ENCODE measurements at places on chromosomes 7 and 10.

DNA sequence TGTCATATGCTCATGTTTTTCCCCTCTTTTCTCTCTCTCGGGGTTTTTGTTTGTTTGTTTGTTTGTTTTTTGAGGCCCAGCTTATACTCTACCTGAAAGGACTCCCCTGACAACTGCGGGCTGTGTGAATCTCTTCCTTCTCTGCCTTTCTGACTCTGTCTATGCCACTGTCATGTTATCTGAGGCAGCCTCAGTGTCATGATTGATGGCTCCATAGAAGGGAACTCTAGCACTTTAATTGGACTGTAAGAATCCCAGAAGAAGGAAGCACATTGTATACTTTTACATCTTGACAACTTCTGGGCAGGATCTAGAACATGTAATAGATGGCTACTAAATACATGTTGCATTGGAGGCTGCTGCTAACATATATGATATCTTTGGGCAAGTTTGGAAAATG is 25.4 kb downstream of the AKR1B15 start:
- DNase-seq = no peak

GRCh38 chr7:26198133-26198780 is 2.3 kb downstream of the HNRNPA2B1 start:
- DNase-seq = no peak

DNA sequence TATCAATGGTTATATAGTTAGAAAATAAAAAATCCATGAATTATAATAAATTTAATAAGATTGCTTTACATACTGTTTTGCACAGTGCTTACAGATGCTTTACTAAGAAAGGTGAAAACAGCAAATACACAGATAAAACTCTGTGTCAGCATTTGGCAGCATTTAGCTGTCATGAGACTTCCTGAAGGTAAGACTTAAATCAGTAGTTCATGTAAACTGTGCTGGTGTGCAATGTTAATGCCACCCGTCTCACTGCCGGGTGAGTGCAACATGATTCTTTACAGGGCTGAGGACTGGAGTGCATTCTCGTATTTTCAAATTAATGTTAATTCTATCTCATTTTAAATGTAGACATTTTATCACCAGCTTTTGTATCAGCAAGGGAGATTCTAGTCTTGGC is 326.2 kb upstream of the POT1 start:
- no peak for DNase-seq

- DNase-seq = peak; percentile 85
Observed at GRCh38 chr7:46229409-46229808, 308.3 kb upstream of the IGFBP3 start.

DNA sequence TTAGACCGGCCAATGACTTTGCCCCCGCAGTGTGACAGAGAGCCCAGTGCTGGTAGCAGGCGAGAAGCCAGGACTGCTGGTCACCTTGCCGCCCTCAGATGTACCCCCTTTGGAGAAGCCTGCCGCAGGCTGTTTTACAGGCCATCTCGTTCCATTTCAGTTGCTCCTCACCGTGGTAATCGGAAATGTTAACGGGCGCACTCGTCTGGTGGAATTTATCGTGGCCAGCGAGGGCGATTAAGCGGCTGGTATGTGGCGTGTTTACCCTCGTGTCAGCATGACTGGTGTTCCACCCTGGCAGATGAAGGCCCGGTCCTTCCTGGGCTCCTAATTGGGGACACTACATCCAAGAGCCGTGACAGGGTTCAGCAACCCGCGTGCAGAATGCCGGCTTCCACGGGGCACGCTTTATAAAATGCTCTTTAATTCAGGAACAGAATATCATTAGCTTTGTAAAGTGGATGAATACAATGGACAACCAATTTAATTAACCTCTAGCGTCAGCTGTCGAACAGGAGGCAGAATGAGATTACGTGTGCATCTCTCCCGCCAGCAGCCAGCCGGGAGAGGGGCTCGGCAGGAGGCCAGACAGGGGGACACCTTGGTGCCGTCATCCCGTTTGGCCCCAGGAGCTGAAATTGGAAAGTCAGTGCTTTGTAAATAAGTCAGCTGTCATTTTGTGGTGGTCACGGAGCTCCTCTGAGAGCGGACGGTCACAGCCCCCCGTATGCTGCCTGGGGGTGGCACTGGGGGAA is 108.3 kb downstream of the NKX6-2 start:
- DNase-seq = no peak

- DNase-seq = peak; percentile 25
Observed at GRCh38 chr10:13788711-13789447, 202.1 kb downstream of the PRPF18 start.

- DNase-seq = no peak
Observed at GRCh38 chr10:91761721-91762120, 36.5 kb upstream of the TNKS2 start.

DNA sequence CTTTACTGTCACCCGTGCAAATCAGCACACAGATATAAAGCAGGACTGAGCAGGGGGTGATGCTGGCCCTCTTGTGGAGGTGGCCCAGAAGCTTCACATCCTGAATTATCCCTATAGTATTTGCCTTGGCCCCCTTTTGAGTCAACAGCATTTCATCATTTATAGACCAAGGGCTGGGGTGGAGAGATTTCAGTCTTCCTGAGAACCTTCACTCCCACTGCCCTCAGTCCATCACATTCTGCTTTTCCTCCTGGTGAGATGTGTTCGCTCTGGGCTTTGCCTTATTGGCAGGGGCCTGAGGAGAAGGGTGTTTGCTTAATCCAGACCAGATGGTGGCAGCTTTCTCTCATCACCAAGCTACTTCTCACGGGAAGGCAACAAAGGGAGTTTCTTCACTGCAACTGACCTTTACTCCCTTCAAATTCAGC is 47.7 kb downstream of the NOC3L start:
- DNase-seq = no peak

DNA sequence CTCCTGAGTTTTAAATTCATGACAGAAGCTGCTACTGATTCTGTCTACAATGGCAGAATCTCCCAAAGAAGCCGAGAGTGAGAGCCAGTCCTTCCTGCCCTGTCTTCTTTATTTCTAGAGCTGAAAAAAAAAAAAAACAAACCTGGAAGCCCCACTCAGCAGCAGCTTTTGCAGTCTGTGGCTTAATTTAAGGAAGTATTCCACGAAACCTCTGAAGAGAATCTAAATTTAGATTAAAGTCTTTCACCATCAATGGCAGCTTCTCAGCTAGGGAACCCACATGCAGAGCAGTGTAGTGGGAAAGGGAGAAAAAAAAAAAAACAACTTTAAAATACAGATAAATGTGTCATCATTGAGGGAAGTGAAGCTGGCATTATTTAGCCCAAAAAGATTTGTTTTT is 23.4 kb downstream of the SMURF1 start:
- no peak for DNase-seq
